ENCODE measurements at places on chromosomes 2 and 18. TPM values are rescaled to one million over a fixed set of nuclear protein-coding genes. Genes with fewer than 3 reads are reported as not detected.

Gene LCT
- not detected for total RNA-seq

- DNase-seq: no peak
Observed at GRCh38 chr2:174666845-174667244, 69.2 kb upstream of the WIPF1 start.

Gene PTPRN
- total RNA-seq: 1.2 TPM

GRCh38 chr18:69763002-69763401, 184.7 kb downstream of the CD226 start:
- no peak for DNase-seq

DNA sequence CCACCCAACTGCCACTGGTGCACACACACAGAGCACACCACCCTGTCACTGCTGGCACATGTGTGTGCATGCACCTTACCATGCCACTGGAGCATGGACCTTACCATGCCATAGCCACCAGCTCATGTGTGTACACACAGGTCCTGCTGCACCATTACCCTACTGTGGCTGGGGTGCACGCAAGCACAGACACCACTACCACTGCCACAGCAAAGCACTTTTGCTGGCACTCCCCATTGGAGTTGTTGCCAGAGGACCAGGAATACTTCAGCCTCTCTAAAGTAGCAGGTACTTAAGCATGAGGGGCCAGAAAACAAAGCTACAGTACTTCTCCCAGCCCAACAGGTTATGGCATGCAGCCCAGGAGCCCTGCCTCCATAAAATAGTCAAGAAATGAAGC, 404.8 kb downstream of the MBD2 start:
- DNase-seq: no peak

DNA sequence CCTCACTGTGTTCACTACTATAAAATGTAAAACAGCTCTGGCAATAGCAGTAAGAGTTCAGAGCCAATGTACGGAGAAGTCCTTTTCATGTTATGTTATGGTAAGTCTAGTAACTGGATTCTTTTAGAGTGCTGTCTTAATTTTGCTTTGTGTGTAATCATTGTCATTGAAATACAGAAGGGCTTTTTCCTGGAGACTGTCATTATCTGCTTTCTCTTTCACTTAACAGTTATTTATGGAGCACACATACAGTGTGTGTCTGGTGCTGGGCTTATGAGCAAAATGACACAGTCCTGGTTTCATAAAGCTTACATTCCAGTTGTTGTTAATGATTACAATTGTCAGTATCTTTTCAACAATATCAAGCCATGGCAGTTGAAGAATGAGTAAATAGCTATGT, 95.5 kb downstream of the CCDC102B start:
- no peak for DNase-seq

- no peak for DNase-seq
Observed at GRCh38 chr2:160630801-160631590, 137.4 kb upstream of the RBMS1 start.

Gene TP53I3
- 27.7 TPM for total RNA-seq

- no peak for DNase-seq
Observed at GRCh38 chr2:23425885-23426262, 40.9 kb downstream of the KLHL29 start.

DNA sequence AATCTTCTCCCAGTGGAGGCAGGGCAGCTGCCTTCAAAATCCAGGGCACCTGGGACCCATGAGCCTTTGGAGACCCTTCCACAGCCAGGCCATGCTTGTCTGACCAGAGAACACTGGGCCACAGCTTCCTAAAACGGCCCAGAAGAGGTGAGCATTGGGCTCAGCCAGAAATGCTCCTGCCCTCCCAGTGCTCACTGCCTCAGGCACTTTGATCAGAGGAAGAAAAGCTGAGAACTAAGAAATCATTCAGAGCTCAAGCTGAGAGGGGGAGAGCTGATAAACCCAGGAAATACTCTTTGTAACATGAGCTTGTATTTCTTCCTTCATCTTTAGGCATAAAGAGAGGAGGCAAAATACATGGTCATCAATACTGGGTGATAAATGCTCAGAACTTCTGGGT, 365.5 kb upstream of the KLHL29 start:
- DNase-seq: no peak

- no peak for DNase-seq
Observed at GRCh38 chr2:97693476-97693875, 19.9 kb upstream of the ZAP70 start.

- DNase-seq: no peak
Observed at GRCh38 chr2:237556773-237557632, 9.4 kb upstream of the PRLH start.

Gene OSBPL6
- total RNA-seq: 1.5 TPM

Gene DYTN
- total RNA-seq: not detected

DNA sequence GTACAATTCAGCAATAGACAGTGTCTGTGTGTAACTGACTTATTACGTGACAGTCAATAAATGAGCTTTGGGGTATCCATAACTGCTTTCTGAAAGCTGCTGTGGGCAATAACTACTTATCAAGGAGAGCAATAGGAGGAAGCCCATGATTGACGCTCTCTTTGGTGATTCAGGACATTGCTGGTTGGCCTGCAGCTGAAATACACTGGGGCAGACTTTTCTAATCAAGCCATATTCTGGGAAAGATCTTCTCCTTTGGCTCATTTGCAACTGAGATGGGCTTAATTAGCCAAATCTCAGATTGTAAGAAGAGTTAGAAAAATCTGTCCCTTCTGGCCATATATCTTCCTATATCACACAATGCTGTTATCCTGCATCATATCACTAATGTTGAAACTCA, 24.0 kb upstream of the CCBE1 start:
- no peak for DNase-seq

DNA sequence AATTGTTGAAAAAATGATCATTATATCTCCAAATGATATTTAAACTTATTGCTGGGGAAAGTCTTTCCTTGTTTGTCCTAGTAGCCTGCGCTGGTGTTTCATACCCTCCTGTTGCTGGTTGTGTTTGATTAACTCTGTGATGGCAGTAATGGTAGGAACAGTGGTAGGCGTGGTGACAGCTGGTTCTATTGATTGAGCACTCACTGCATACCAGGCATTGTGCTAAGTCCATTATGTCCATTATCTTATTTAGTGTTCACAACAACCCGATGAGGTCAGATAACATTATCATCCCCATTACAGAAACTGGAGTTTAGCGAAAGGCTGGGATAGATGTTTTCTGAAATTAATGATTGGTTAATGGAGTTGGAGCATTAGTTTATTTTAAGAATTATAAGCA, 77.8 kb upstream of the STON1 start:
- DNase-seq: no peak

DNA sequence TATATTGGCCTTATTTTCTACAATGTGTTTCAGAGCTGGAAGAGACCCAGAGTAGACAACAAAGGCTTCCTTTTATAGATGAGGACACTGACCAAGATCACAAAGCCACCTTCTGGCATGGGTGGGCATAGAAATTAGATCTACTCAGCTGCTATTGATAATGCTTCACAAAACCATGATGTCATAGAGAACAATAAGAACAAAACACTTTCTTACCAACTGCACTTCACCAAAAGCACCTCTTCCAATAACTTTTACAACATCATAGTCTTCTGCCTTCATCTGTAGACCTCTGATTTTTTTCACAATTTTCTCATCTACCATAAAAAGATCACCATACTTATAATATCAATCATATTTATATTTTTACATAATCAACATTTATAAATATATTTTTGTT, 58.1 kb downstream of the ROCK2 start:
- DNase-seq: no peak

Gene NR4A2
- 2.6 TPM for total RNA-seq

DNA sequence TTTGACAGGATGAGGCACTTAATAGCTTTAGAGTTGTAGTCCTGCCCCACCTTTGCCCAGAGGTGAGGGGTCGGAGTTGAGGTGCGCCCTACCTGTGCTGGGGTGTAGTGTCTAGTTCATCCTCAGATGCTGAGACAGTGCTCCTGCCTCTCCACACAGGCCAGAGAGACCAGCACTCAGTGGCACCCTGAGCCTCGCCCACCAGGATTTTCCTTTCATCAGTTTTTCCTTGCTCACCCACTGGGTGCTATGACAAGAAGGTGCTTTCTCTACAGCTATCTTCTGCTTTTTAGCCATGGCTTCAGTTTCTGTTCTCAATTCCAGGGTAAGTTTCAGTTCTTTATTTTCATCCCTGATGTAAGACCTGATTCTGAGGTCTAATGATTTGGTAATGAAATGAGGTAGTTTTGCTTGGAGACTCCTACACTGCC, 16.8 kb upstream of the TMEM131 start:
- no peak for DNase-seq

GRCh38 chr2:8202132-8202531, 479.7 kb upstream of the ID2 start:
- no peak for DNase-seq

Gene COL6A3
- 233 TPM for total RNA-seq

Gene PLCD4
- 42.4 TPM for total RNA-seq

Gene BOLL
- total RNA-seq: not detected

Gene RBKS
- 1.8 TPM for total RNA-seq

Gene NEU4
- 3.6 TPM for total RNA-seq

Gene POTEE
- not detected for total RNA-seq

DNA sequence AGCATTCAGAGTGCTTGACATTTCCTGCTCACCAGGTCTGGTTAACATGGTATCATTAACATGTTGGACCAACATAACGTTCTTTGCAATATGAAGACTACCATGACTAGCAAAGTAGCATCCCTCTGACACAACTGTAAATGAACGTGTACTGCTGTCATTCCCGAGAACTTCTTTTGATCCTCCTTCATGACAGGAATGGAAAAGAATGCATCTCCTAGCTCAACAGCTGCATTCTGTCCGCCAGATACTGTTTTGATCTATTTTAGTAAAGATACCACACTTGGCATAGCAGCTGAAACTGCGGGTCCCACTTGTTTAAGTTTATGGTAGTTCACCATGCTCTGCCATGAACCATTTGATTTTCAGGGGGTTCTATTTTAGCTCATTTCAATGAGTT, 144.2 kb upstream of the PARD3B start:
- DNase-seq: no peak

DNA sequence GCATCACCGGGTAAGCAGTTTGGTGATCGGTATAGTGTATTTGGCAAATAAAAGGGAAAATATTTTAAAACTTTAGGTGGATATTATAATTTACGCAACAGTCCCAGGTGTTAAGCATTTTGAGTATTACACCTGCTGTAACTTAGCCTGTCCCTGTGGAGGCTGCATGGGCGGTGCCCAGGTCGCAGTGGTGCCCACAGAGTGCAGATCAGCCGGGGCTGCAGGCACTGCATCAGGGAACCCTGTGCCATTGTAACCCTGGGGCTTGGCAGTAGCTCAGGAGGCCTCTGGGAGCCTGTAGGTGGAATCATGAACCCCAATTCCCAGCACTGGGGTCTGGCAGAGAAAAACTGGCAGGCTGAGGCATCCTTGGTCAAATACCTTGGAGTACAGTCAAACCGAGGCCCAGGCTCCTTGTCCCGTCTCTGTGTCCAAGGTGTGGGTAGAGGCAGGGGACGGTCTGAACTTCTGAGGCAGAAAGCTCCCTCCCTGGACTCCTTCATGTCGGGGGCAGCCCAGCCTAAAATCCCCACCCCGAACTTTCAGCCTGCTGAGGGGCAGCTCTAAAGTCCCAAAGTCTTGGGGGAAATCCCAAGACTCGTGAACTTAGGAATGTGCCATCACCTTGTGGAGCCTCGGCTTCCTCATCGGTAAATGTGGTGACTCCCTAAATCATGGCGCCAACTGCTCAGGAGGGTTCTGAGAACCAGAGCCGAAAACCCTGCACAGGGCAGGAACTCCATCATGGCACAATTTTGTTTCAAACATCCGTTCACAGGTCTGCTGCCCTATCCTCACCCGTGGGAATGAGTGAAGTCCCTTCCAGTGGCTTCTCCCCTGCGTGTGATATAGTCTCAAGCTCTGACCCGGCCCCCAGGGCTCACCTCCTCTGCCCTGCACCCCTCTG, 85.7 kb downstream of the INHBB start:
- DNase-seq: peak; percentile 37

GRCh38 chr2:221518935-221519625, 53.0 kb downstream of the EPHA4 start:
- DNase-seq: no peak

DNA sequence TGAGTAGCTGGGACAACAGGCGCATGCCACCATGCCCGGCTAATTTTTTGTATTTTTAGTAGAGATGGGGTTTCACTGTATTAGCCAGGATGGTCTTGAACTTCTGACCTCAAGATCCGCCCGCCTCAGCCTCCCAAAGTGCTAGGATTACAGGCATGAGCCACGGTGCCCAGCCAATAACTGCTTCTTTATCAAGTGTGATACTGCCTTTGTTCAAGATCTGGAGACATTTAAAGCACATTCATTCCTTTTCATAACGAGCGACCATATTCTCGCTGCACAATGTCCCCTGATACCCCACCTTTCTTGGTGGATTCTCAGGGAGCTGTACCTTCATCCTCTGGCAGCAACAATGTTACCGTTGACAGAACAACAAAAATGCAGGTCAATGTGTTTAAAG, 75.4 kb downstream of the PIEZO2 start:
- no peak for DNase-seq

Gene TMEM169
- 1.1 TPM for total RNA-seq
